Activated CD8-positive, alpha-beta T cell treated with anti-CD3 and anti-CD28 coated beads for 36 hours (primary cell): ENCODE measurements at places on chromosomes 3 and 15. TPM values are rescaled to one million over a fixed set of nuclear protein-coding genes. Genes with fewer than 3 reads are reported as not detected.

TM4SF4 gene
- total RNA-seq: not detected

GRCh38 chr3:168127466-168127865 is 31.7 kb upstream of the GOLIM4 start:
- no peak overlapping the region for H3K4me3 ChIP-seq
- no peak overlapping the region for H3K27ac ChIP-seq
- no peaks in the 10 kb centered on the region for H3K4me1 ChIP-seq
- no peaks in the 10 kb centered on the region for H3K36me3 ChIP-seq

DNA sequence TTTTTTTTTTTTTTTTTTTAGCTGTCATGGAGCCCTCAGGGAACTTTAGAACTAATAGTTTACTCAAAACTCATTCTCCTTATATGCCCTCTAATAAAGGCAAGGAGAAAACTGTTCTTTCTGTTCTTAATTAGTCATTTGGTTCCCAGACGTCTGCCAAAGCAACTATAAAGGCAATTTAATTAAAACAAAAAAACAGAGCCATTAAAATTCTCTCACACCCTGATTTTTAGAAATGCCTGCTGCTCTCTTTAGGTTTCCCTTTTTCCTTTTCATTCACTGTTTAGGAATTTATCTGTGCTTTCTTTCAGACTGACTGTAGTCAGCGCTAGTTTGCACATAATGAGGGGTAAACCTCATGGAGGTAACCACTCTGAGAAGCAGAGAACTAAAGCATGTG is 463.6 kb upstream of the THRB start:
- H3K36me3 ChIP-seq: no peaks in the 10 kb centered on the region
- no peak overlapping the region for H3K27ac ChIP-seq
- no peaks in the 10 kb centered on the region for H3K4me1 ChIP-seq
- DNase-seq: no peak

DNA sequence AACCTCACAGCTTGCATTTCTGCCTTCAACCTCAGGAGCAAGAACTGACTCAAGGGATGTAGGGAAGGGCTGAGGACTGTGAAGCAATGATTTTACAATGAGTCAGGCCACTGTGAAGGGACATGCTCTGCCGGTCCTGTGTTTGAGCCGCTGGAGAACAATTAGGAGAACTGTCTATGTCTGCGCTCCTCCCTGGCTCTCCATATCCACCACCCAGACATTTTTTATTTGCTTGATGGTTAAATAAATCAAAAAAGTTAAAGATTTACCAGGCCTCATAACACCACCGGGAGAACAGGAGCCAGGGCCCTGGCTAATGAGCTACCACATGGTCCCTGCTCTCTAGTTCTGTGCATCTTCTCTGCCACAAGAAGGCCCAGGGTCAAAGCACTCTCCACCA is 29.6 kb downstream of the SEC61A1 start:
- H3K4me3 ChIP-seq: no peak overlapping the region
- H3K4me1 ChIP-seq: peaks cover 5% of the 10 kb centered on the region
- DNase-seq: no peak
- peaks cover 55% of the 10 kb centered on the region for H3K36me3 ChIP-seq
- no peaks in the 10 kb centered on the region for H3K27me3 ChIP-seq

LRRC57 gene
- total RNA-seq: 13.7 TPM

DNA sequence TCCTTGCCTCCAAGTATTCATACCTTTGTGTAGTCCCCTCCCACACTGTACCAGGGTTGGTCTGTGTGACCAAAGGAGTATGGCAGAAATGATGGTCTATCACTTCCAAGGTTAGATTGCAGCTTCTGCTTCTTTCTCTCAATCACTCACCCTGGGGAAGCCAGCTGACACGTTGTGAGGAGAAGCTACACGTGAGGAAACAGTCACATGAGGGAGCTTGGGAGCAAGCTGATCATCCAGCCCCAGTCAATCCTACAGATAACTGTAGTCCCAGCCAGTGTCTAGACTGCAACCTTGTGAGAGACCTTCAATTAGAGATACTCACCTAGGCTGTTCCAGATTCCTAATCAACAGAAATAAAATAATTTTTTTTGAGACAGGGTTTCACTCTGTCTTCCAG is 6.2 kb upstream of the ZNF774 start:
- H3K4me1 ChIP-seq: peaks cover 7% of the 10 kb centered on the region
- H3K27me3 ChIP-seq: no peaks in the 10 kb centered on the region
- no peak overlapping the region for H3K27ac ChIP-seq
- DNase-seq: no peak
- H3K36me3 ChIP-seq: no peaks in the 10 kb centered on the region

DNA sequence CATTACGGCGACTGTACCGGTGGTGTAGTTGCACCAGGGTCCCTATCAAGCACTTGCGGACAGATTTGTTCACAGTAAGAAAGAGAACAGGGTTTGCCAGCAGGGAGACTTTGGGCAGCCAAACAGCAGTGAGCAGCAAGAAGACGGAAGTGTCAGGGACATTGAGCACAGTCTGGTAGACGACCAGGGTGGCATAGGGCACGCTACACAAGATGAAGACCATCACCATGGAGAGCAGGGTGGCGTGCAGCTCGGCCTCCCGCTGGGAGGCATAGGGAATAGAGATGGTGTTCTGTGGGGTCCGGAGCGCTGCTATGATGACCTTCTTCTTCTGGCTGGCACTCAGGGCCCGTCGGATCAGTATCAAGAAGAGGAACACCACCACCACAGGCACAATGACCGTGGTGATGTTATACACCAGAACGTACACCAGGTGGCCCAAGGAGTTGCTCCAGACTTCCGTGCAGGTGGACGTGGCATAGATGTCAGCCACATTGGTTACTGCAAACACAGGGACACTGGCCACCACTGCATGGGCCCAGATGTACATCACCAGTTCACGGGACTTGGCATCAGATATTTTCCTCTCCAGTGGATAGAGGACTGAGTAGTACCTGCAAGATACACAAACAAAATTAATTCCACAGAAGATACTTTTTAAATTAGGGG is 19.1 kb upstream of the FSIP1 start:
- no peaks in the 10 kb centered on the region for H3K36me3 ChIP-seq
- H3K27ac ChIP-seq: no peak overlapping the region
- H3K27me3 ChIP-seq: peaks cover 14% of the 10 kb centered on the region

DNA sequence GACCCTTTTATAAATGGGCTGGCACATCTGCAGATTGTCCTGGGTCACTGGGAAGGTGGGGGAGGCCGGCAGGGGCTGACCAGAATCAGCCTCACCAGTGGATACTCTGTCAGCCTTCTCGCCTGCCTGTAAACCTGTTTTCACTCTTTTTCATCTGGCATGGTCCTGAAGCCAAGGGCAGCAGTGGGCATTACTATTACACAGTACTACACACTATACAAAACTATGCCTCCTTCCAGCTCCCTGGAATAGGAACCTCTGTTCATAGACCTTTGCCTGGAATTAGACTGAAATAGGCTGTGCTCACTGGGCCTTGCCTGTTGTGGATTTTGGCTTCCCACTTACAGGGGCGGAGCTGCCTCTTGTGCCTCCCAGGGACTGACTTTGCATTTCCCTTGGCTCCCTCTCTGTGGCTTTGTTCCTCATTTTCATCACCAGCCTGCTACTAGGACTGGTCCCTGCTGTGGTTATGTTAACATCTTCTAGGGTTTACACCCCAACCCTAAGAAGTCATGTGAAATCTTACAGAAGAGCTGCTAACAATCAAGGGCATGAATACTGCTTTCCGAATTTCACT is 120.7 kb downstream of the FNDC3B start:
- H3K4me3 ChIP-seq: no peak overlapping the region
- no peak for DNase-seq
- H3K4me1 ChIP-seq: peaks cover 3% of the 10 kb centered on the region
- no peak overlapping the region for H3K27ac ChIP-seq

DNA sequence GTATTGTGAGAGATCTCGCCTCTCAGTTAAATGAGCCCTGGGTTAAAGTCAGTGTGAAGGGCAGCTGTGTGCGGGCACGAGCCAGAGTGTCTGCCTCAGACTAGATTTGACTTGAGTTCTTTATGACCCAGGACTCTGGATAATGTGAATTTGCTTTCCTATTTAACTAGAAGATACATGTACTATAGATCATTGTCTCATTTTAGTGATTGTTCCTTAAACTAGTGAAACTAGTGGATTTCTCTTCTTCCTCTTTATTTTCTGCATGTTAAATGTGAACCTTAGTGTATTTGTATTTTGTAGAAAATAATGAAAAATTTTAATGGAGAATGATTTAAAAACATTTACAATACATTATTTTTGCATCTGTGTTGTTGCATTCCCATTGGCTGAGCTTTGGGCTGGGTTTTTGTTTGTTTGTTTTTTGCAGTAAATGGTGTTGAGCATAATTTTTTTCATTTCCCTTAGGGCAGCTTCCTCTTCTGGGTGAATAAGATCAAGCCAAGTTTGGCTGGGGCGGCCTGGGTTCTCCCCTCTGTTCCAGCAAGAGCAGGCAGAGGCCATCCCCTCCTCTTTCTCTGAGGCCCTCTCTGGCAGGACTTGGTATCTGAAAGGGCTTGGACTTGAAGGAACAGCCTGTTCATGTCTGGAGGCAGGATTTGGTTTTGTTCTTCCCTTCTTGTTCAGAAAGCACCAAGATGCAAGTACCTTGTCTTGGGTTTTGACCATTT is 15.0 kb downstream of the GCSAM start:
- H3K27me3 ChIP-seq: no peaks in the 10 kb centered on the region
- H3K4me1 ChIP-seq: peaks cover 40% of the 10 kb centered on the region
- peaks cover 4% of the 10 kb centered on the region for H3K36me3 ChIP-seq

DNA sequence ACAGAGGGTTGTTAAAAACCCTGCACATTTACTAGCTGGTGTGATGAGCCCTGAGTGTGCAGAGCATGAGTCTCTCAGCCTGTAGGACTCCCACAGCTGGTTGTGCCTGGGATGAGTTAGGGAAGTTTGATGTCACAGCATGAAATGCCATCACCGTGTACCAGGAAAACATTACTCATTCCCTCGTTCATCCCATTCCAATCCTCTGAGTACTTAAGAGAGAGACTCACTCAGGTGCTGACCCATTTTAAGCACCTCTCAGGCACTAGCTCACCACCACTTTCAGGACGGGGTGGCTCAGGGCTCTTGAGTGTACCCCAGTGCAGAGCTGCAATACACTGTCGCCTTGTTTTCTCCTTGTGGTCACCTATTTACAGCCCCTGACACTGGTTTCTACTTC is 18.7 kb downstream of the MGLL start:
- no peak overlapping the region for H3K27ac ChIP-seq
- no peaks in the 10 kb centered on the region for H3K36me3 ChIP-seq
- no peaks in the 10 kb centered on the region for H3K27me3 ChIP-seq
- peaks cover 12% of the 10 kb centered on the region for H3K4me1 ChIP-seq

HCN4 gene
- total RNA-seq: not detected
